ENCODE measurements at places on chromosomes 3 and 15.

DNA sequence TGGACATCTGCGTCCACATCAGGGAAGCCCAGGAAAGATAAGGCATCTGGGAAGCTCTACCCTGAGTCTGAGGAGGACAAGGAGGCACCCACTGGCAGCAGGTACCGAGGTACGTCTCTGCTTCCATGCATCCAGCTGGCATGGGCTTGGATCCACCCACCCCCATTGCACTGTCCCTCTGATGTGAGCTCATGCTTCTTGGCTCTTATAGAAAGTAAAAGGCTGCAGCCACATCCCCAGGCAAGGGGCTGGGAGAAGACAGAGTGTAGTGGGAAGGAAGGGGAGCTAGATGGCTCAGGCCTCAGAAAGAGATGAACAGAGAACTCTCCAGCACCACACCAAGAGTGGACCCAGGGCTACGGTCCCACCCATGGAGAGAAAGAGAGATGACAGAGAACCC is 18.2 kb downstream of the PTH1R start:
- no peak for DNase-seq

- no peak for DNase-seq
Measured at GRCh38 chr3:42306499-42306898, 40.5 kb upstream of the CCK start.

DNA sequence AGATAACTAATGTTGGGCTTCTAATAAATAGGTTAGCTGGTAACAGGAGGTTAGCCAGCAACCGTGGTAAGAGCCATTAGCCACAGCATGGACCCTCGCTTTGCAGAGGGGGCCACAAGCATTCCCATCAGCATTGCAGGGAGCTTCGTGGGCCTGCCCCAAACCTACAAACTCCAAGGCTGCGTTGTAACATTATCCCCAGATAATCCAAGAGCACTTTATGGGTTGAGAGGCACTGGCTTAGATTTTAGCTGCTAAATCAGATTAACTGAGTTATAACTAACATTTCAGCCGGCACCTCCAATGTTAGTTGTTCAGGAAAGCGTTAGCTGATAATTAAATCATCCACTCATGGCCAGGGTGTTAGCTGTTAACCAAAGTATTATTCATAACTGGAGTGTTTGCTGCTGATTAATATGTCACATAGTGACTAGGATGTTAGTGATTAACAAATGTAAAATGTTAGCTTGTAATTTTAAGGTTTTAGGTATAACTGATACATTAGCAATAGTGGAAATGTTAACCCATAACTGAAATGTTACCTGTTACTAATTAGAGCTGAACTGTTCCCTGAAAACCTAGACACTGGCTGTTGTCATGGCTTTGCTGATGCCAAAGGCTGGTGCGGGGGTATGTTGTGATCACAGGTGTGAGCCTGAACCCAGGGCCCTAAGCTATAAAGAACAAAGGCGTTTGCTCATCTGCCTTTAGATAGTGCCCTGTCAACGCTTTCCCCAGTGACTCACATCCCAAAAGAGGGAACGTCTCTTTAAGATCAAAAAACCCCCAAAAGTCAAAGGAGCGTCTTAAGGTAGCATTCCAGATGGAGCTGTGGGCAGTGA is 56.2 kb downstream of the SLC6A6 start:
- DNase-seq = no peak

GRCh38 chr3:50883755-50884154 is 209.0 kb downstream of the DOCK3 start:
- DNase-seq = no peak

DNA sequence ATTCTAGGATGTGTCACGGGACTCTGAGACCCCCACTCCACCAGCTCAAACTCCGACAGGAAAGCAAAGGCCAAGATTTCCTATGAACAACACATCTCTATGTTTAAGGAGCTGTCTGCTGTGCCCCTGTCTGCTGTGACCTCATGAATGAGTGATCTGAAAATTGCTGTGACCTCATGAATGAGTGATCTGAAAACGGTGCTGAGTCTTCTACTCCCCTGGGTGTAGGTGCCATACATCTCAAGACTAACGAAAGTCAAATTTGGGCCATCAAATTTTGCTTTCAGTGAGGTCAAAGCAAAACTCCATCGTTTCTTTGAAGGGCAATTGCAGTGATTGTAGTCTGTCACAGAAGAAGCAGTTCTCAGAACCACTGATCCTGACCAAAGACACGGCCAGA is 24.4 kb downstream of the IL5RA start:
- DNase-seq = no peak

GRCh38 chr3:156509189-156510174 is 45.4 kb downstream of the SSR3 start:
- DNase-seq = peak; percentile 87

DNA sequence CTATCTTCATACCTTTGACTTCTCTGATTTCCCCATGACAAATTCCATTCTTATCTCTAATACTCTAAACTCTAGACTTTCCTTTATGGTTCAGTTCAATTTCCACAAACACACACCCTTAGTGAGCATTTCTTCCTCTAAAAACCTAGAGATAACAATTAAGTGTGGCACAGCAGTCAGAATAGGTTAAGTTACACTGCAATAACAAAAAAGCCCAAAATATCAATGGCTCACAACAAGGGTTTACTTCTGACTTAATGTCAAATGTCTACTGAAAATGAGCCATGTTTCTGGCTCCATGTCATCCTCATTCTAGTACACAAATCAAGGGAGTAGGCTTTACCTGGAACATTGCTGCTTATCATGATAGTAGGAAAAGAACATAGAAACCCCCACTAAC is 123.8 kb downstream of the TAFA4 start:
- no peak for DNase-seq

DNA sequence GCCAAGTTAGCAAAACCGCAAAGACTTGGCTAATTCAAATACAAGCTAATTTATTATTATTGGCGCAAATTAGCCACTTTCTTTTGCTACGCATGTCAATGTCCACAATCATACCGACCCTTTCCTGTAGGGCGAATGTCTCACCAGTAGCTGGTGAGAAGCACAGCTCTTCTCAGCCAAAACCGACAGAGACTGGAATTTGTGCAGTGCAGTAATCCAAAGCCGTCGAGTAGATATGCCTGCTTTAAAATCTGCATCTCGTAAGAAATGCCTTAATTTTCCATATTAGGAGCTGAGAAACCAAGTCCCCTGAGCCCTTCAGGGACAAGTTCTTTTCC is 614 bp upstream of the MINDY2 start:
- no peak for DNase-seq

DNA sequence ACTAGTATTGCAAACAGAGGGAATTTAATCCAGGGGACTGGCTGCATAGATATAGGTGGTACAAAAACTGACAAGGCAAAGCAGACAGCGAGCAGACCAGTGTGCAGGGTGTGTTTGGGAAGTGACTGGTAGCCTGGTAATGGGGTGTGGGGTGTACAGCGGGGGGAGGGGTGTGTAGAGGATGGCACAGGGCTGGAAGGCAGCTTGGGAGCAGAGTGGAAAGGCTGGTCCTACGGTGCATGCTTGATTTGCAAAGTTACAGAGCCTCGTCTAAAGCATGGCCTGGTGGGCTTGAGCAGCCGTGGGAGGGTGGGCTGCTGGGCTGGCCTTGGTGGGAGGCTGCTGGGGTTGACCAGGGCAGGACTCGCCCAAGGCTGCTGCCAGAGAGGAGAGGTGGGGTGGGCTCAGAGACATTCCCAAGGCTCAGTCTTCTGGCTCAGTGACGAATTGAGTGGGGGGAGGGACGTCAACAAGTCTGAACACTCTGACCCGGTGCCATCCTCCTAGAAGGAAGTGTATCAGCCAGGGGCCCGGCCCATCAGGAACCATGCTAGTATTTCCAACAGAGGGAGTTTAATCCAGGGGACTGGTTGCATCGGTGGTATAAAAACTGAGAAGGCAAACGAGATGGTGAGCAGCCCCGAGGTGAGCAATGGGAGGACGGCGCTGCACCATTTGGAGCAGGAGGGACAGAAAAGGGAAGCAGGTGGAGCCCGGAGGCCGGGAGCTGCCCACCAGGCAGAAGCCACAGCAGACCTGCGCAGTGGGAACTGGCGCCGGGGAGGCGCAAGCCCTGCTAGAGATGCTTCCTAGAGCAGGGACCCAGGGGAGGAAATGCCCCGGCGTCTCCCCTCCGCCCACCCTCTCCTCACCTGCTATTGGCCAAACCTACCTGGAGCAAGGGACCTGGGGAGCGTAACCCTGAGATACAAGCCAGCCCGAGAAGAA is 29.2 kb downstream of the CPN2 start:
- DNase-seq = no peak

Data from COLO829 (cell line).